A549 treated with Hydrocortisone at 1 μM for 4 hours (cell line): ENCODE measurements at places on chromosomes 16 and 17. TPM values are rescaled to one million over a fixed set of nuclear protein-coding genes. Genes with fewer than 3 reads are reported as not detected.

IRX5 gene
- total RNA-seq = 1.4 to 2.0 TPM (median 1.9 TPM) in 5 replicates

MEOX1 gene
- total RNA-seq = not detected in 5 replicates

CES4A gene
- 3.4 to 4.1 TPM (median 3.7 TPM) in 5 replicates for total RNA-seq

KRT20 gene
- 0.14 to 0.41 TPM (median 0.17 TPM) in 5 replicates for total RNA-seq

PMP22 gene
- 187 to 218 TPM (median 197 TPM) in 5 replicates for total RNA-seq

MMP15 gene
- 44.8 to 55.4 TPM (median 47.4 TPM) in 5 replicates for total RNA-seq

NPIPA7 gene
- total RNA-seq = 7.5 to 14.1 TPM (median 11.1 TPM) in 5 replicates

TPSAB1 gene
- 0.28 TPM in 1 of 5 replicates, not detected in the others for total RNA-seq

PRR29 gene
- 0.46 to 0.89 TPM (median 0.53 TPM) in 5 replicates for total RNA-seq

KCTD11 gene
- total RNA-seq = 10.5 to 13.8 TPM (median 12.9 TPM) in 5 replicates

USP6 gene
- 0.02 TPM in 5 replicates for total RNA-seq

SHBG gene
- total RNA-seq = 0.35 to 0.85 TPM (median 0.60 TPM) in 5 replicates

SPNS2 gene
- 11.3 to 17.3 TPM (median 12.9 TPM) in 5 replicates for total RNA-seq

EPN3 gene
- 0.14 to 0.33 TPM (median 0.22 TPM) in 5 replicates for total RNA-seq

PSME3IP1 gene
- 83.1 to 117 TPM (median 90.8 TPM) in 5 replicates for total RNA-seq

CDH5 gene
- 0.10 to 0.31 TPM (median 0.12 TPM) in 5 replicates for total RNA-seq

ST6GALNAC1 gene
- total RNA-seq = 0.05 to 0.25 TPM (median 0.13 TPM) in 5 replicates

MPV17L gene
- 4.7 to 6.2 TPM (median 4.7 TPM) in 5 replicates for total RNA-seq

APOBR gene
- total RNA-seq = 0.05 to 0.09 TPM (median 0.06 TPM) in 5 replicates

SPATA32 gene
- 0.07 to 0.18 TPM (median 0.14 TPM) in 4 of 5 replicates, not detected in the other for total RNA-seq

CCT6B gene
- 1.1 to 2.3 TPM (median 1.5 TPM) in 5 replicates for total RNA-seq

CCDC200 gene
- total RNA-seq = 0.12 TPM in 1 of 5 replicates, not detected in the others

NXPH3 gene
- total RNA-seq = 1.0 to 1.4 TPM (median 1.3 TPM) in 5 replicates

PDILT gene
- total RNA-seq = not detected in 5 replicates

TBC1D3E gene
- total RNA-seq = not detected in 5 replicates

CCDC40 gene
- total RNA-seq = 5.6 to 7.9 TPM (median 6.9 TPM) in 5 replicates

MLKL gene
- total RNA-seq = 36.8 to 50.1 TPM (median 43.1 TPM) in 5 replicates

PSMD7 gene
- 127 to 200 TPM (median 147 TPM) in 5 replicates for total RNA-seq

TBX2 gene
- total RNA-seq = 3.7 to 6.3 TPM (median 5.3 TPM) in 5 replicates

KRT27 gene
- 0.06 TPM in 1 of 5 replicates, not detected in the others for total RNA-seq

TP53TG3C gene
- 0.23 to 0.84 TPM (median 0.26 TPM) in 4 of 5 replicates, not detected in the other for total RNA-seq

IGFALS gene
- total RNA-seq = 0.06 to 0.21 TPM (median 0.10 TPM) in 4 of 5 replicates, not detected in the other

USH1G gene
- total RNA-seq = 0.02 to 0.14 TPM (median 0.09 TPM) in 5 replicates

CDRT4 gene
- total RNA-seq = 0.51 to 1.7 TPM (median 1.2 TPM) in 4 of 5 replicates, not detected in the other

CSH2 gene
- total RNA-seq = not detected in 5 replicates

NKD1 gene
- 0.14 to 0.70 TPM (median 0.38 TPM) in 5 replicates for total RNA-seq

CHAD gene
- total RNA-seq = not detected in 5 replicates

PABPN1L gene
- not detected in 5 replicates for total RNA-seq

FLYWCH1 gene
- total RNA-seq = 20.6 to 26.1 TPM (median 25.1 TPM) in 5 replicates

LGALS9C gene
- not detected in 5 replicates for total RNA-seq

KRT12 gene
- total RNA-seq = not detected in 5 replicates

RSKR gene
- total RNA-seq = 3.1 to 5.5 TPM (median 3.9 TPM) in 5 replicates

ERN2 gene
- total RNA-seq = not detected in 5 replicates

ZNF174 gene
- total RNA-seq = 11.5 to 14.2 TPM (median 13.0 TPM) in 5 replicates

CDH8 gene
- 0.31 to 0.55 TPM (median 0.44 TPM) in 5 replicates for total RNA-seq

COX11 gene
- 92.1 to 152 TPM (median 105 TPM) in 5 replicates for total RNA-seq

TEKT5 gene
- total RNA-seq = 0.08 to 0.17 TPM (median 0.16 TPM) in 3 of 5 replicates, not detected in the others

MYH2 gene
- total RNA-seq = not detected in 5 replicates

ABCA3 gene
- total RNA-seq = 15.5 to 21.7 TPM (median 21.3 TPM) in 5 replicates

KREMEN2 gene
- 1.4 to 2.5 TPM (median 1.9 TPM) in 5 replicates for total RNA-seq

DHRS7C gene
- total RNA-seq = not detected in 5 replicates
